ENCODE measurements at places on chromosomes 1 and 21.
A peak's percentile ranks its signal among the peaks of the same experiment; 100 is the strongest.

DNA sequence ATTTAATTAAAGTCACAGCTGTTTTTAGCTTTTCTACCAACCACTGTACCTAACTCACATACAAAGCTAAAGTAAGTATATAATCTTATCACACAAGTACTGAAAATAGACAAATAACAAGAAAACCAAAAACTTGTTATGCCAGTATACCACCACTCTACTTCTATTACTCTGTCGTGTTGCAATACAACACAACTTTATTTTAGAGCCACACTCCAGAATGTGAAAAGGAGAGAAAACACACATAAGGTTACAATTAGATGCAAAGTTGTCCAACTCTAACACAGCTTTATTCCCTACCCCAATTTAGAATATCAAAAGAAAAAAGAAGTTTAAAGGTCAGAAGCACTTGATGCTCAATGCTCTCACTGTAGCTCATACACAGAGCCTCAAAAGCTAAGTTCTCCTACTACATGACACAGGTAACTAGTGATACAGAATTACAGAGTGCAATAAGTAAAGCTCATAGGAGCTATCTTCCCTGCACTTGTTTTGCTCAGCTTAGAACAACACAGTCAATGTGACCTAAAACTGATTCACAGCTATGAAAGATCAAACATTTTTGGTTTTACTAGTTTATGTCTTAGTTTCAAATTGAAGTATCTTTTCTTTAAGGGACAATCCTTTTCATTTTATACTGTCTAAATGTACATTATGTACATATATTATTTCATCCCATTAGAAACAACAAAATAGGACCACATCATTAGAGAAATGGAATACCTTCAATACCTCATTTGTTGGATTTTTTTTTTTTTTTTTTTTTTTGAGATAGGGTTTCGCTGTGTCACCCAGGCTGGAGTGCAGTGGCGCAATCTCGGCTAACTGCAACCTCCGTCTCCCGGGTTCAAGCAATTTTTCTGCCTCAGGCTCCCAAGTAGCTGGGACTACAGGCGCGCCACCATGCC lies 29.2 kb downstream of the EYA3 start:
- no peak for DNase-seq

DNA sequence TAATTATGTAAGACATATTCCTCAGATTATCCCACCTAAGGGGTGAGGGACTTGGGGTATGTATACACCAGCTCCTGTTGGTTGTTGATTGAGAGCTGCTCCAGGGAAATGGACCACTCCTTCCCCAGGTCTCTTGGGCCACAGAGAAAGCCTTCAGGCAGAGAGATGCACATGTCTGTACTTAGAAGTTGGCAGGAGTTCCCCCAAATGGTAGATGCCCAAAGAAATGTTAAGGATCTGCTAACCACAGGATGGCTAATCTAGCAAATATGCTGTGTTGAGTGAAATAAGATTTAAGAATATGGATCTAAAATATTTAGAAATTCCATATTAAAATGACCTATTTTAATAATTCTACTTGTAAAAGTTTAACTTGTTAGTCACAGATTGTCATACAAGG lies 100.8 kb upstream of the DNAH14 start:
- peak; percentile 42 for DNase-seq

DNA sequence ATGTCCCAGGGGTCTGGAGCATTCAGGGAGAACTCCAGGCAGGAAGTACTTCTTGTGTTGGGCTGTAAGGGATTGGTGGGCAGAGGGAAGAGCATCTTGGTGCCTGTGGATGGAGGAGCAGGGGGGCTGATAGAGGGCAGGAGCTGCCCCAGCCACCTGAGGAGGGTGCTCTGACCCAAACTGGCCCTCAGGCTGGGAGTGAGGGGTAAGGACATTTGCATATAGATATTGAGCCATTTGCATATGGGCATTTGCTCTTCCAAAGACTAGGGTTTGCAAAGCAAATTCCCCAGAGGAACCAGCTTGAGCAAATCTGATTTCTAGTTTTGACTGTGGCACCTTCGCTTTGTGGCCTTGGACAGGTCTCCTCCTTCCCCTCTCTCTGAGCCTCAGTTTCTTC lies 18.2 kb downstream of the ZNF362 start:
- no peak for DNase-seq

DNA sequence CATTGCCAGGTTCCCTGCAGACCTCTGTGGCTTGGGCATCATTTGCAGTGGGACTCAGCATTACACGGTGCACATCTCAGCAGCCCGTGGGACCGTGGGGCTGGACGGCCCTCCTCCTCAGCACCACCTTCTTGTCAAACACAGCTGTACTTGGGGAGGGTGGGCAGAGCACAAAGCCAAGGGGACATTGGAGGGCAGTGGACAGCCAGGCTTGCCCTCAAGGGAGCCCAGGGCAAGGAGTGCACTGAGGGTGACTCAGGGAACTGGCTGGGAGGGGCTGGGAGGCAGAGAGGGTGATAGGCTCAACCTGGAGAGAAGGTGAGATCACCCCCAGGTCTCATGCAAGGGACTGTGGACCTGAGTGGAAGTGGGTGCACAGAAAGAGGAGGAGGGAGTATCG lies 3.4 kb downstream of the CAPN9 start:
- DNase-seq = no peak

GRCh38 chr1:112904831-112905261 lies 51.1 kb downstream of the SLC16A1 start:
- DNase-seq = no peak

DNA sequence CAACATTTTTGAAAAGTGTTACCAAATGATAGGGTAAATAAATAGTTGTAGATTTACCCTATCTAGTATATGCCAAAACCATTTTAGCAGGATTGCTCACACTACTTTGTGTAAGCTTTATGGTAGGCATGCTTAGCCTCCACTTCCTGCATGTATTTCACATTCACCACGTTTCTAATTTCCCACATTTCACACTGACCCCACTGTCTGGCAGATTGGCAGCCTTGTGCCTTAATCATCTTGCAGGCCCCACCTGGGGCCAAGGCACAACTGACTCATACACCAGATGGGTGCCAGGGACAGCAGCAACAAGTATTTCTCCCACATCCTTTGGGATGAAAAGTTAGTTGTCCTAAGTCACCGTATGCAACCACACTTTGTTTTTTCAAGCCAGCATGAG lies 21.2 kb upstream of the CENPF start:
- peak; percentile 91 for DNase-seq

DNA sequence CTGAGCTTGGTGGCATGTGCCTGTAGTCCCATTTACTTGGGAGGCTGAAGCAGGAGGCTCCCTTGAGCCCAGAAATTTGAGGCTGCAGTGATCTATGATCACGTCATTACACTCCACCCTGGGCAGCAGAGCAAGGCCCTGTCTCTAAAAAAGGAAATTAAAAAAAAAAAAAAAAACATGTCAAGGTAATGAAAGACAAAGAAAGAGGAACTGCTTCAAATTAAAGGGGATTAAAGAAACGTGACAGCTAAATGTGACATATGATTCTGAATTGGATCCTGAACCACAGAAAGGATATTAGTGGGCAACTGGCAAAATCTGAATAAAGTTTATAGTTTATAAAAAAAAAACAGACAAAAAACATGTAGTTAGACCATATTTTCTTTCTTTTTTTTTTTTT lies 3.8 kb upstream of the C2CD4D start:
- DNase-seq = no peak

GRCh38 chr1:112889052-112889768 lies 66.8 kb downstream of the SLC16A1 start:
- DNase-seq = no peak

- DNase-seq = no peak
Observed at GRCh38 chr1:110239441-110240430, 29.6 kb downstream of the KCNC4 start.

DNA sequence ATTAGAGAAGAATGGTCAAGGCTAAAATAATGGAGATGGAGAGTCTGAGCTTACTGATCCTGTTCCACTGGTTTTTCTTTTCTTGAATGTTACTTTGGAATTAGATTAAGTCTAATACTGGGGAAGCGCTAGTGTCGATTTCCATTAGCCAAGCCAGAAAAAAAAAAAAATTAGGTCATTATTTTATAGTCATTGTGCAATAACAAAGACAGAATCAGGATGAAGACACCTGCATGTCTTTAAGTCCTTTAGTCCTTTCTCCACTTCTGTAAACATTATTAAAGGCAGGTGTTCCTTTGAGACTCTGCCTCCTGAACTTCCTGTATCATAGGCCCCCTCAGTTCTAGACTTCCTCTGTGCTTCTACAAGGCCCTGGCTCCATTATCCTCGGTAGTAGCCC lies 42.8 kb downstream of the MYSM1 start:
- no peak for DNase-seq

DNA sequence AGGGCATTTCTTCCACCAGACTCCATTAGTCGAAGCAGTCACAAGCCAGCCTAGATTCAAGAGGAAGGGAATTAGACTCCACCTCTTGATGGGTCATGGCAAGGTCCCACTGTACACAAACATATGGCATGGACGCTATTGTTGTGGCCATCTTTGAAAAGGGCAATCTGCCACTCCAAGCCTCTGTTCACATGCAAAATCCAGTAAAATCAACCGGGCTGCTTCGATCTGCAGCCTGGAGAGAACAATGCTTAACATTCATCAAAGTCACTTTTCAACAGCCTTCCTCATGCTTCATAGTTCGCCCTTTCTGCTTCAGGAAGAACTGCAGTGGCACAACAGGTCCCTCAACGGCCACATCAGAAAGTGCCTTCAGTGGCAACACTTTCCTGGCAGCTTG lies 28.0 kb upstream of the GJB5 start:
- DNase-seq = no peak

DNA sequence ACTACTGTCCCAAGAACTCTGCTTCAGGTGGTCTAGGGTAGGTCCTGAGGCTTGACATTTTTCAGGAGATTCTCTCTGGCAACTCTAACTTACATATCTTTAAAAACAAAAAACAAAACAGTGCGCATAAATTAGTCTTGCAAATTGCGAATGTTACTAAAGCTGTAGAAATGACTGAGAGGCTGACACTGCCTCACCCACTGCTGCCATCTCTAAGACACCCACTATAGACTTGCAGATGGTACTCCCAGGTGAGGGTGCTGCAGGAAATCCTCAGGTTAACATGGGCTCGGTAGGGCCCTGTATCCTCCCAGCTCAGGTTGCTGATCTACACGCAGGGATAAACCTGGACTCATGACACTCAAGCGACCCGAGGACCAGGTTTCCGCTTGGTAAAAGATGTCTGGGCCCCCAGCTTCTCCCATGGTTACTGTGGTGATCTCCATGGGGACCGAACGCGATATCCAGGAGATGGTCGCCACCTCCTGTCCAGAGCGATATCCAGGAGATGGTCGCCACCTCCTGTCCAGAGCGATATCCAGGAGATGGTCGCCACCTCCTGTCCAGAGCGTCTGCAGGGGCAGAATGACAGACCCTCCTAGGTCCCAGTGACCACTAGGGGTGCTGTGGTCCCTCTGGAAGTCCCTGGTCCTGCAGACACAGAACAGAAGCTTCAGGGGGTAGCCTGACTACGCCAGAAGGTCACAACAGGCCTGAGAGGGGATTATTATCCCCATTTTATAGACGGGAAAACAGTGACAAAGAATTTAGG lies 16.2 kb upstream of the LY9 start:
- no peak for DNase-seq

GRCh38 chr1:241605146-241605805 lies 34.9 kb downstream of the CHML start:
- no peak for DNase-seq

- no peak for DNase-seq
Observed at GRCh38 chr1:19547814-19548213, 62.5 kb upstream of the CAPZB start.

GRCh38 chr1:178993559-178993958 lies 32.1 kb upstream of the FAM20B start:
- DNase-seq = no peak

GRCh38 chr21:17119466-17120297 lies 393.2 kb upstream of the CXADR start:
- no peak for DNase-seq

- DNase-seq = no peak
Observed at GRCh38 chr1:213998785-213999184, 11.0 kb downstream of the PROX1 start.

- DNase-seq = no peak
Observed at GRCh38 chr1:7196036-7196911, 411.0 kb downstream of the CAMTA1 start.

DNA sequence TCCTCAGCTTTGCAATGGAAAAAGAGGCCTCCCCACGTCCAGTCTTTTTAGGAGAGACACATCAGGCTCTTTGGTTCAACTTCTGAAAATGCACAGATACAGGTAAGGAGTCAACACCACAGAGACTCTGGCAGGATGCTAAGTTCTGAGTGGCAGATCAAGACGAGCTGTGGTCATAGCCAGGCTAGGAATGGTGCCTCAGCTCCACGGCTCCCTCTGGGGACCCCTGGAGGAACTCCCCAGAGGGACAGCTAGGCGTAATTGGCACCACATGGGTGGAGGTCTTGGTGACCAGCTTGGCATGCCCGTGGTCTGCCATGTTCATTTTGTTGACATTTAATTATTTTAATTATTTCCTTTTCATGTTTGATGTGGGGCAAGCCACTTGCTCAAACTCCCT lies 206.1 kb downstream of the KAZN start:
- no peak for DNase-seq

DNA sequence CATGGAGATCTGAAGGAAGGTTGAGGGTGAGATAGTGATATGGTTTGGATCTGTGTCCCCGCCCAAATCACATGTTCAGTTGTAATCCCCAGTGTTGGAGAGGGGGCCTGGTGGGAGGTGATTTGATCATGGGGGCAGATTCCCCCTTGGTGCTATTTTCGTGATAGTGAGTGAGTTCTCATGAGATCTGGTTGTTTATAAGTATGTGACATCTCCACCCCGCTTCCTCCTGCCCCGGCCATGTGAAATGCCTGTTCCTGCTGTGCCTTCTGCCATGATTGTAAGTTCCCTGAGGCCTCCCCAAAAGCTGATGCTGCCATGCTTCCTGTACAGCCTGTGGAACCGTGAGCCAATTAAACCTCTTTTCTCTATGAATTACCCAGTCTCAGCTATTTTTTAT lies 451.9 kb upstream of the VAMP3 start:
- no peak for DNase-seq

GRCh38 chr1:61597601-61598000 lies 127.3 kb downstream of the TM2D1 start:
- no peak for DNase-seq

- DNase-seq = no peak
Observed at GRCh38 chr1:216081445-216081844, 341.8 kb downstream of the USH2A start.

DNA sequence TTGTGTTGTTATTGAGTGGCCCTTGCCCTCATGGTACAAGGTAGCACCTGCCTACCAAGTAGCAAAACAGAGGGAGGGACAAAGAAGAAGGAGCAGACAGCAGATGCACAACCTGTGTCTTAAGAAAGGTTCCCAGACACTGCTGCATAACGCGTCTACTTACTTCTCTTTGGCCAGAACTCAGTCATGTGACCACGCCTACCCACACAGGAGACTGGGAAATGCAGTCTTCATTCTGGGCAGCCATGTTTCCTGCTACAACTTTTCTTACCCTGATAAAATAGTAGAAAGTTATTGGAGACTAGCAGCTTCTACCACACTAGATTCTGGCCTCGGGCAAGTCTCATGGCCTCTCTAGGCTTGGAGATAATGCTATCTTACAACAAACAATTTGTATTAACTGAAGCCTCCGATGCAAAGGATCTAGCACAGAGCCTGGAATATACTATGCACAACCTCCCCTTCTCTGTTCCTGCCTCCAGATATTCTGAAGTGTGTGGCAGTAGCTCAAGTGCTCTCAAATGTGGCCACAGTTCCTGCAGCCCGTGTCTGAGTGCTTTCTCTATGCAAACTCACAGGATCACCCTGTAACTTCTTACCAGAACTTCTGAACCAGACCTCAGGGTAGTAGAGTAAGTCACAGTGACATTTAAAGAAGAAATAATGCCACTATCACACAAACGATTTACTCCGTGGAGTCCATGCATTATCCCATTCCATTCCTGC lies 34.1 kb upstream of the BTG2 start:
- DNase-seq = peak; percentile 83

GRCh38 chr1:202213361-202214088 lies 19.9 kb downstream of the LGR6 start:
- DNase-seq = no peak

All from foreskin fibroblast (primary cell).